Parietal lobe (tissue), 2 donors: ENCODE measurements at places on chromosomes 1 and 21. TPM values are rescaled to one million over a fixed set of nuclear protein-coding genes. Genes with fewer than 3 reads are reported as not detected.

The TFF3 gene
- not detected for total RNA-seq

The ADAMTSL4 gene
- total RNA-seq = 0.31 TPM

The NR1I3 gene
- total RNA-seq = not detected

The MNDA gene
- total RNA-seq = 1.3 TPM

The ANGPTL3 gene
- not detected for total RNA-seq

The SASS6 gene
- total RNA-seq = 5.6 TPM

The ZNF683 gene
- total RNA-seq = not detected

The DCST2 gene
- not detected for total RNA-seq

The CITED4 gene
- total RNA-seq = 0.63 TPM

The ATP1A4 gene
- total RNA-seq = 0.31 TPM

The ADGRL2 gene
- 188 TPM for total RNA-seq

The NUP210L gene
- 0.31 TPM for total RNA-seq

The FAM76A gene
- total RNA-seq = 10.3 TPM

The APH1A gene
- 64.2 TPM for total RNA-seq

The CYP4B1 gene
- total RNA-seq = not detected

The CD244 gene
- total RNA-seq = not detected

The IL22RA1 gene
- not detected for total RNA-seq

The SYCP1 gene
- not detected for total RNA-seq

The NID1 gene
- total RNA-seq = 12.2 TPM

The DENND2D gene
- 0.94 TPM for total RNA-seq

The RGS18 gene
- total RNA-seq = 0.94 TPM

The JMJD4 gene
- total RNA-seq = 26.0 TPM

The PGLYRP3 gene
- not detected for total RNA-seq

The MYBPH gene
- not detected for total RNA-seq

The MANEAL gene
- total RNA-seq = 41.0 TPM

The TFF2 gene
- not detected for total RNA-seq

The AGT gene
- total RNA-seq = 5.3 TPM

The BACE2 gene
- 7.2 TPM for total RNA-seq

The ZNF362 gene
- 23.5 TPM for total RNA-seq

The KRTAP10-3 gene
- not detected for total RNA-seq

The THEM5 gene
- not detected for total RNA-seq

The SIK1 gene
- total RNA-seq = 13.1 TPM

The ILDR2 gene
- 30.4 TPM for total RNA-seq

The SV2A gene
- 75.7 TPM for total RNA-seq

The KRTAP10-12 gene
- total RNA-seq = not detected

The MCOLN3 gene
- not detected for total RNA-seq

The CORT gene
- 3.8 TPM for total RNA-seq

The FLG gene
- not detected for total RNA-seq

The RPTN gene
- total RNA-seq = not detected

The MAP3K21 gene
- total RNA-seq = 6.6 TPM

The ABL2 gene
- 53.2 TPM for total RNA-seq

The TSPEAR gene
- total RNA-seq = not detected

The LCK gene
- total RNA-seq = not detected

The LCE3E gene
- total RNA-seq = not detected

The TNN gene
- 0.31 TPM for total RNA-seq

The DMRTB1 gene
- total RNA-seq = not detected

The ROR1 gene
- total RNA-seq = 2.5 TPM

The RNF115 gene
- 35.7 TPM for total RNA-seq

The BEND5 gene
- total RNA-seq = 16.0 TPM

The C1orf167 gene
- not detected for total RNA-seq

The PRAMEF4 gene
- total RNA-seq = not detected

The JUN gene
- total RNA-seq = 51.0 TPM

The FCMR gene
- total RNA-seq = not detected

The TCEA3 gene
- 2.2 TPM for total RNA-seq

The PLPP3 gene
- total RNA-seq = 33.2 TPM

The ZBTB40 gene
- 18.8 TPM for total RNA-seq
